Left ventricle myocardium inferior (tissue), 1 donor: ENCODE measurements at places on chromosomes 7 and 10. TPM values are rescaled to one million over a fixed set of nuclear protein-coding genes. Genes with fewer than 3 reads are reported as not detected.

ZNF853 gene
- total RNA-seq: 15.0 TPM

OPN4 gene
- total RNA-seq: 0.25 TPM

DNA sequence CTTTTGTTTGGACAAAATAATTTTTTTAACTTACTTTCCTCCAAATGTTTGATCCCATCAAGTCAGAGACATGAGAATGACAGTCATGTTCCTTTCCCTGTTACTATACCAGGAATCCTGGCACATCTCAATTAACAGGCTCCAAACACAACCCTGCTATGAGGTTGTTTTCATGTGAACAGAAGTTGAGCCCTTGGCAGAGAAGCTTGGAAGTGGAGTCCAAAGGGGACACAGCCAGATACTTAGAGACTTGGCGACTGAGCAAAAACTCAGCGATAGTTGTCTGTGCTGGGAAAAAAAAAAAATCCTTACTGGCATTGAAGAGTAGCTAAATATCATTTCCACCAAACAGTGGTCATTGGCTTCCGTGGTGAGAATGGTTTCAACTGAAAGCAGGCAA, 12.8 kb downstream of the TUBAL3 start:
- no peak for DNase-seq
- no peak overlapping the region for H3K27ac ChIP-seq
- H3K4me1 ChIP-seq: no peaks in the 10 kb centered on the region
- H3K27me3 ChIP-seq: no peaks in the 10 kb centered on the region
- no peak overlapping the region for H3K4me3 ChIP-seq

DNA sequence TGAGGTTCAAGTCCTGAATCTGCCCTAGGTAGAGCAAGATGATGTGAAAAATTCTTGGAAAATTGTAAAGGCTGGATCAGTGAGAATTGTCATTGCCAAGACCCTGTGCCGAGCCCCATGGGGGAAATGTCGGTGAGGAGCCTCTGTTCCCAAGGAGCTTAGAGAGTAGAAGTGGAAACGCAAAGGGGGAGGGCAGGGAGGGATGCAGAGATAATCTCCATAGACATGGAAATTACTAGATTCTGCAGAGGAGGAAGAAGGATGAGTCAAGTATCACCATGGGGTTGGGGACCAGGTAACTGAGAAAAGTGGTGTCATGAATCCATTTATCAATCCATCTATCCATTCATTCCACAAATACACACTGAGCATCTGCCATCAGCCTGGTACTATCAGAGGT, 26.0 kb downstream of the DUSP5 start:
- no peaks in the 10 kb centered on the region for H3K27me3 ChIP-seq
- DNase-seq: no peak
- H3K27ac ChIP-seq: no peak overlapping the region
- no peaks in the 10 kb centered on the region for H3K4me1 ChIP-seq
- no peak overlapping the region for H3K4me3 ChIP-seq

GRCh38 chr7:46522354-46522906, 601.4 kb upstream of the IGFBP3 start:
- H3K4me1 ChIP-seq: peaks cover 4% of the 10 kb centered on the region
- no peaks in the 10 kb centered on the region for H3K27me3 ChIP-seq
- DNase-seq: no peak
- H3K27ac ChIP-seq: no peak overlapping the region
- no peaks in the 10 kb centered on the region for H3K36me3 ChIP-seq
- H3K4me3 ChIP-seq: no peak overlapping the region

DNA sequence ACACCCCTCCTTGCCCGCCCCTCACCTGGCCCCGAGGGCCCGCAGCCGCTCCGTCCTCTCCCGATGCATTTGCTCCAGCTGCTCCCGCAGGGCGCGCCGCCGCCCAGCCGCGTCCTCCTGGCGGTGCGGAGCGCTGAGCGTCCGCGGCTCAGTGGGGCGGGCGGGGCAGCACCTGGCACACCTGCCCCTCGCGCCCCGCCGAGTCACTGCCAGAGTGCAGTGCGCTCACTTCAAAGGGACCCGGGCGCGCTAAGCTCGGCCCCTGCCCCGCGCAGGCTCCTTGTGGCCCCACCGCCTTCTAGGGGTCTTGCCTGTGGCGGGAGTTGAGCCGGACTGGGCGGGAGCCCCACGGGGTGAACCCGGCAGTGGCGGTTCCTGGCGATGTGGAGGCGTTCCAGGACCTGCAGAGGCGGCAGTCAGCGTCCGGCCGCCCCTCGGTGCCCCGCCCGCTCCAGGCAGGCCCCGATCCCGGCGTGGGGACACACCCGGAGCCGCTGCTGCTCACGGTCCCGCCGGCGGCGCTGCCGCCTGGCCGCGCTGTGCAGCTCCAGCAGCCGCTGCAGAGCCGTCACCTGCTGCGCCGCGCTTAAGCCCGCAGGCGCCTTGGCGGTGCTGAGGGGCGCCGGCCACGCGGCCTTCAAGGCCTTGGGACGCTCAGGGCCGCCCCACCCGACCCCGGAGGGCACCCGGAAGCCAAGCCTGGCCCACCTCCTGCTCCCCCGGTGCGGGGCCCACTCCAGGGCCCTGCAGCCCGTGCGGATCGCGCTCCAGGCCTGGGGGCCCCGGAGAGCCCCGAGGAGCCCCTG, 6.7 kb downstream of the ATP6V1F start:
- peak overlapping the region; percentile 74 for H3K4me3 ChIP-seq
- peaks cover 17% of the 10 kb centered on the region for H3K36me3 ChIP-seq
- no peak overlapping the region for H3K27ac ChIP-seq
- peak; percentile 42 for DNase-seq

GRCh38 chr10:59499460-59499859, 137.1 kb upstream of the FAM13C start:
- H3K4me3 ChIP-seq: no peak overlapping the region
- H3K36me3 ChIP-seq: no peaks in the 10 kb centered on the region
- no peaks in the 10 kb centered on the region for H3K4me1 ChIP-seq
- DNase-seq: no peak

GRCh38 chr10:1398626-1399410, 338.5 kb downstream of the ADARB2 start:
- no peaks in the 10 kb centered on the region for H3K36me3 ChIP-seq
- H3K4me3 ChIP-seq: no peak overlapping the region
- no peak for DNase-seq

DNA sequence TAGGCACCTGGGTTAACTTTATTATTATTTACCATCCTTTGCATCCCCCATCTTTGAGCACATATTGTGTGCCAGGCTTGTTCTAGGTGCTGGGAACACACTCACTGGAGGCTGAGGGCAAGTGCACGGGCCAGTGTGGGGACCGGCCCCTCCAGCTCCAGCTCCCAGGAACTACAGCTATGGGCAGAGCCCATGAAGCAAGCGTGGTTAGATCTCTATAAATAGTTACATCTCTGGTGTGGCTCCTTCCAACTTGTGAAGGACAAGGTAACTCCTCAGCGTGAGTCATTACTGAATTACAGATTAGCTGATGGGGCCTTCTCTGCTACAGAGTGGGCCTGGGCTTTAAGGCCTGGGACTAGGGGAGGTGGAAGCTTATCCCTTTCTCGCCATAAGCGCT, 583.5 kb downstream of the SDK1 start:
- no peaks in the 10 kb centered on the region for H3K36me3 ChIP-seq
- no peak overlapping the region for H3K27ac ChIP-seq
- no peak for DNase-seq
- no peaks in the 10 kb centered on the region for H3K27me3 ChIP-seq
- no peak overlapping the region for H3K4me3 ChIP-seq
- H3K4me1 ChIP-seq: no peaks in the 10 kb centered on the region
